ENCODE measurements at places on chromosomes 2 and 18. TPM values are rescaled to one million over a fixed set of nuclear protein-coding genes. Genes with fewer than 3 reads are reported as not detected.

- DNase-seq, result no peak
Observed at GRCh38 chr2:24830786-24831185, 37.6 kb downstream of the CENPO start.

The UGT1A6 gene
- total RNA-seq, result 3.0 TPM

The GKN1 gene
- total RNA-seq, result not detected

DNA sequence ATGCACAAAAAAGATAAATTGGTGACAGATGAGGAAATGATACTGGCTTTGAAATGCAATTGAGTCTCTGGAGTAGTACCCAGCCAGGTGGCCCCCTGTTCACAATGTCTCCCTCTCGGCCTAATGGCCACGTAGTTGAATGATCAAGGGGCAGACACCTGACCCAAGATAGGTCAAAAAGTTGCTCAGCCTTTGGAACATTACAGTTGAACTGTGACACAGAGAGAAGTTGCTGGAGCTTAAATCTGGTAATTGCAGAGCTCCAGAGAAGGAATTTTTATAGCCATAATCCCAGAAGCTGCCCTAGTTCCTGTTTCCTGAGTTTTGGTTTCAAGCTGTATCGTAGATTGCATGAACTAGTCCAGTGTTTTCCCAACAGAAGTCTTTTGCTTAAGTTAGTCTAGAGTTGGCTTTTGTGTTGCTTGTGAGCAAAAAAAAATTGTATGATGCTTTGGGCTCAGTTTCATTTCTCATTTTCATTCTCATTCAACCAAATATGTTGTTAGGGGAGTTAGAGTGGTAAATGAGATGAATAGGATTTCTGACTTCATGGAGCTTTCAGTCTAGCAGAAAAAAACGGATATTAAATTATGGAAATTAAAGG lies 117.9 kb downstream of the CSRNP3 start:
- DNase-seq, result no peak

The FER1L5 gene
- total RNA-seq, result 0.10 TPM

DNA sequence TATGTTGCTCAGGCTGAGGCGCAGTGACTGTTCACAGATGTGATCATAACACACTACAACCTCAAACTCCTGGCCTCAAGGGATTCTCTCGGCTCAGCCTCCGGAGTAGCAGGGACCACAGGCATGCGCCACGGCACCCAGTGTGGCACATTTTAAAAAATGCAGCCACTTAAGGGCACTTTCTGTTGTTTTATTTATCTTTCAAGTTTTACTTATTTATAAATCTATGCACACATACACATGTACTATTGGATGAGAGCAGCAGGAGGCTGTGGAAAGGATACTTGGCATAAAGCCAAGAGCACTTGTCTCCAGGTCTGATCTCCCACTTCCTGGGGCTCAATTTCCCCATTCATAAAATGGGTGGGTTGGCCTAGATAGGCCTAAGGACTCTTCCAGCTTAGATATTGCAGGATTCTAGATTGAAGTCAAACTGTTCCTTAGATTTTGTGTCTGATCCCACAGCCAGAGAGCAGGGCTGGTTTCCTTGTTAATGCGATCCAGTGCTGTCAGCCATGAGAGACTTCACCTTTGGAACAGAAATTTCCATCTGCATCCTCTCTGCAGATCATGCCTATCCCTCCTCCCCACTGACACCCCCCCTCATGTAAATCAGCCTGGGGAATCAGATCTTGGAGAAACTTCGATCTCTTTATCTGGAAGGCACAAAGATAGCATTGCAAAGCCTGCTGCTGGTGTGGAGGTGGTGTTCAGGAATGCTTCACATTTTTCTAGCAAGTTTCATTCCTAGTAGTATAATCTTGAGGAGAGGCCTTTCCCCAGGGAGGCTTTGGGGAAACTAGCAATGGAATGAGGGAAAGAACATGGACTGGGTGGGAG lies 24.7 kb downstream of the PCBP1 start:
- no peak for DNase-seq
